Activated naive CD4-positive, alpha-beta T cell treated with anti-CD3 and anti-CD28 coated beads, Interleukin-2, amount 10 ng/mL, durations not matched to agents 7 days and 5 days (primary cell): ENCODE measurements at places on chromosomes 3 and 15.
A peak's percentile ranks its signal among the peaks of the same experiment; 100 is the strongest.

- DNase-seq, result no peak
Observed at GRCh38 chr15:60554494-60554893, 75.6 kb upstream of the ICE2 start.

DNA sequence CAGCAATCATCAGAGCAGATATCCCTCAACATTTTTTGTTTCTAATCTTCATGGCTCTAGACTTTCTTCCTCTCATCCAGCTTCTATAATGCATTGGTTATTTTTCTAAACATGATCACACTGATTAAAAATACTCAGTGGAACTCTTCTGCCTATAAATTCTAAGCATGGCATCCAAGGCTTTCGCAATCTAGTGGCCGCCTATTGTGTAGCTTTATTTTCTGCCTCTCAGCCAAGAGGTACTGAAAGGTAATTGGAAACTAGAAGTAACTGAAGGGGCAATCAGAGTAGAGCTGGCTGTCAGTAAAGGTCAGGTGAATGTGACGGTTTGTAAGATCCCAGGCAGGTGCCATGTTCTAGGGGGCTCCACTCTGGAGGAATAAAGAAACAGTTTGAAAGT, 33.4 kb downstream of the OXSM start:
- no peak for DNase-seq

DNA sequence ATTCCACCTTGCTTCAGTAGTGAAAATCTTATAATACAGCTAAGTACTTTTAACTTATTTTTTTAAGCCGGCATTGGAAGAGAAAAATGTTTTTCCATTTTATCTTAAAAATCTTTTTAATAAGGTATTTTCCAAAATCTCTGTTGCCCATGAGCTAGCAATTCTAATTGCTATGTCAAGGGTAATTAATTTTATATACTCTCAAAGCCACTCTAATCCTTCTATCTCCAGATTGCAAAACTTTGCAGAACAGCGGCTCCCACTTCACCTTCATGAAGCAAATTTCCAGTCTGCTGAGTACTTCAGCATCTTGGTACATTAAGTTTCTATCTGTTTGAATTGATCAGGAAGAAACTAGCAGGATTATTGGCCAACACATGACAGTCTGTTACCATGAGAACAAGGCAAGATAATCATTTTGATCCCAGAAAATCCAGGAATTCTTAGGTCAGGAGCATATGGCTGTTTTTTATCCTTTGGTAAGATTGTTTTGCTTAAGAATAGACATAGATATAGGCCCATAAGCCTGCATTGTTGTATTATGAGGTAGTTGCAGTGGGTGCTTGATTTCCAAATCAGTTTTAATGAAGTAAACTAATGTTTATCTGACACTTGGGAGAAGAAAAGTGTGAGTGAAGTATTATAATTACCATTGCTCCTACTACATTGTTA, 6.0 kb downstream of the TIPARP start:
- no peak for DNase-seq

DNA sequence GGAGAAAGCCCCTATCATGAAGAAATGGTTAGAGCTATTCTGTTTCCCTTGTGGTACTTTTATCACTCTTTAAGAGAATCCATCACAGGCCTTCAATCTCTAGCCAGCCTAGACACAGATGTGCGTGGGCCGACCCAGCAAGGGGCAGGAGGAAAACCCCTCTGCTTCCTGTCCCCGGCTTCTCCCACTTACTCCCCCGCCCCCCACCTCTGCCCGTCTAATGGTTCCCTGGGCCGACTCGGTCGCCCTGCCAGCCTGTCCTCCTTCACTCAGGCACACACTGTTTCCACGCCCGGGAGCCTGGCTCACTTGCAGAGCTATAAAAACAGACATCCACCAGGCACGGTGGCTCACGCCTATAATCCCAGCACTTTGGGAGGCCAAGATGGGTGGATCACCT, 58.3 kb upstream of the TFRC start:
- no peak for DNase-seq

- DNase-seq, result peak; percentile 46
Observed at GRCh38 chr3:108489776-108490175, 20.6 kb downstream of the MYH15 start.

- DNase-seq, result no peak
Observed at GRCh38 chr15:24940236-24940635, 14.6 kb upstream of the SNRPN start.

GRCh38 chr15:68389936-68390817, 41.8 kb downstream of the ITGA11 start:
- peak; percentile 41 for DNase-seq

DNA sequence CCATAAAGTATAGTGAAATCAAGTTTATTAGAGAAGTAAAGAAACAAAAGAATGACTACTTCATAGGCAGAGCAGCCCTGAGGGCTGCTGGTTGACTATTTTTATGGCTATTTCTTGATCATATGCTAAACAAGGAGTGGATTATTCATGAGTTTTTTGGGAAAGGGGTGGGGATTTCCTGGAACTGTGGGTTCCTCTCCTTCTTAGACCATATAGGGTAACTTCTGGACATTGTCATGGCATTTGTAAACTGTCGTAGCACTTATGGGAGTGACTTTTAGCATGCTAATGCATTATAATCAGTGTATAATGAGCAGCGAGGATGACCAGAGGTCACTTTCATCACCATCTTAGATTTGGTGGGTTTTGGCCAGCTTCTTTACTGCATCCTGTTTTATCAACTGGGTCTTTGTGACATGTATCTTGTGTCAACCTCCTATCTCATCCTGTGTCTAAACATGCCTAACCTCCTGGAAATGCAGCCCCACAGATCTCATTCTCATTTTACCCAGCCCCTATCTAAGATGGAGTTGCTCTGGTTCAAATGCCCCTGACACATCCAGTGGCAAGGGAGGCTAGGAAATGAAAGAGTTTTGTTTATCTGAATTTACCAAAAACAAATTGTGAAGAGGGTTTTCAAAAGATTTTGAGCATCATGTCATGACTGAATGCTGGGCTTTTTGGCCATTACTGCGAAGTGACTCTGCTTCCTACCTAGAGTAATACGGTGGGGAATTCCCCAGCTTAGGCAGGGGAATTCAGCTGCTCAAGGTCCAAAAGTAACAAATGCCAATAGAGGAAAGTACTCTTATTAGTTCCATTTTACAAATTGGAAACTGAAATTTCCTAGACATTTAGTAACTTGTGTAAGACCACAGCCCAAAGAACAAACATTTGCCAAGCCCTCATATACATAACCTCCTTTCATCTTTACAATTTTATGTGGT, 6.2 kb upstream of the SPSB4 start:
- DNase-seq, result no peak

DNA sequence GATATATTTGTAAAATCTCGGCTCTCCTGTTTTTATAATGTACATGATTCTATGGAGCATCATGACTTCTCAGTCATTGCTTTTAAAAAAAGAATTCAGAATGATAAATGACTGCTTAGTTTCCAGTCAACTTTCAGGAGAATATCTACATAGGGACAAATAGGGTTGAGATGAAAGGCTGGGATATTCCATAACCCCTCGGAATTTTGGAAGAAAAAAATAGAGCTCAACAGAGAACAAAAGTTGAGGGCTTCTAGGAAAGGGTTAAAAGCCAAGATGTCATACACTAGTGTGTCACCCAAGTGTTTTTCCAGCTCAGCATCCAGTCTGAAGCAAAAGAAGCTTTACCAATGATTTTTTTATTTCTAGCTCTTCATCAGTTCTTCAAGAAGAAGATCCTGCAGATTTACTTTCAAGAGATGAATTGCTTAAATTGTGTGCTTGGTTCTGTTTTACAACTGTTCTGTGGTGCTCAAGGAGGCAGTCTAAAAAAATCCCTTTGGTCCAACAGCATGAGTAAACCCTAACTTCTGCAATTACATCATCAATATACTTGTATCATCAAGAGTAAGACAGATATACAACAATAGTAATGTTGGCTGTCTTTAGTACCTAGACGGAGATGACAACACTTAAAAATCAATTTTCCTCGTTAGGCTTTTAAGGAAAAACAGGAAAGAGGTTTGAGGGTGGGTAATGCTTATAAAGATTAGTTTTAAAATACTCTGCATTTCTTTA, 979 bp downstream of the UNC13C start:
- DNase-seq, result no peak

DNA sequence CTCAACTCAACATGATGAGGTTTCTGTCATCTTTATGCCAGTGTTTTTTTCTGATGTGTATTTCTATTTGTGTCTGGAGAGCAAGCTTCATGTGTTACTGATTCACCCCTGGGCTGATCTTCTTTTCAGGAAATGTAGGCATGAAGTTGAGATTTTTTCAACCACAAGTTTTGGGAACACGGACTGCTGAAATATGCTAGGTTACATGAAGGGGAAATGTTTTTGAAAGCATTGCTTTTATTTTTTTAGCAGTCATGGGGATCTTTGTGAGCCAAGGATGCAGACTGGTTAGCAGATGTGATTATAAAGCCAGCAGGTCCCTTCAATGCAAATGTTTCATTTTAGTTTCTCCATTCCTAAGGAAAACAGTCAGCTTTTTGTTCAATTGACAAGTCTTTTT, 219.3 kb upstream of the COL8A1 start:
- no peak for DNase-seq

- DNase-seq, result no peak
Observed at GRCh38 chr3:185793381-185793780, 31.5 kb downstream of the IGF2BP2 start.

DNA sequence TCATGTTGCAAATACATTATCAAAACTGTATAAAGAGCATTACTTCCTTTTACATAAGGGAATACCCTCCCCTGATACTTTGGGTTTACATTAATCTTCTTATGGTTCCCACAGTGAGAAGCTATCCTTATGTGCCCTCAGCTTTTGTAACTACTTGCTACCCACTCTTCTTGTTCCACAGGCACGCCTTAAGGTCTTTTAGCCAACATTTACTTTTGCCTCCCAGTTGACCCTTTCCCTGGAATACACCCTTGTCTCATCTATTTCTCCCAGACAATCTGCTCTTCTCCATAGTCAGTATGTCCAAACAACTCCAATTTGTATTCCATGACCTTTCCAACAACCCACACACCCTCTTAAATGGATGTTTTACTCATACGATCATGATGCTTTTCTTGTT, 116.8 kb upstream of the COL8A1 start:
- no peak for DNase-seq

GRCh38 chr3:180825964-180826363, 86.5 kb upstream of the FXR1 start:
- no peak for DNase-seq

DNA sequence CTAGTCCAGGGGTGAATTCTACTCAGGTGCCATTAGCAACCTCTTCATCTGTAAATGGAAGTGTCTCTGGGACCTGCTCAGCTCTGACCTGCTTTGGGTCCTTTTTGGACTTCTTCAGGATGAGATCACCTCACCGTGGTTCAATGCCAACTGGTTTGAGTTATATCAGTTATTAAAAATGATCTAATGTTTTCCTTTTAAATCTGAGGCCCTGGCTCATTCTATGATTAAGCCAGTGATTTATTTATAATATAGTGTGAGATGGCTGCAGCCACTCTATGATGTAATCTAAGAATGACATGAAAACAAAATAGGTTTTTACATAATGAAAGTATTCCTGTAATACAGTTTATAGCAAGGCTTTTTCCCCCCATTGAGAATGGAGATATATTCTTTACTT, 79.4 kb downstream of the LPP start:
- no peak for DNase-seq

DNA sequence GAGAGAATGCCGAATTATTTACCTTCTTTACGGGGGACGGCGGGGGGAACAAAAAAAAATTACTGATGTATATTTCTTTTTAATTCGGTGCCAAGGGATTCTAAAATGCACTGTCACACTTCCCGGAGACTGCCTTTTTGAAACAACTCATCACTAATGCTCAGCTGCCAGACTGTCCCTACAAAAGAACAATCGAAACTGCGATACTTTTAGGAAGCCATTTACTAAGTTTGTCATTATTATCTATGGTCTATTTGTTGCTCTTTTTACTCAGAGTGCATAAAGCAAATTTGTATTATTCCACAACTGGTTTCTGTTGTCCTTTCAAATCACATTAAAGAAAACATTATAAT, 60.8 kb downstream of the TM4SF4 start:
- DNase-seq, result no peak

DNA sequence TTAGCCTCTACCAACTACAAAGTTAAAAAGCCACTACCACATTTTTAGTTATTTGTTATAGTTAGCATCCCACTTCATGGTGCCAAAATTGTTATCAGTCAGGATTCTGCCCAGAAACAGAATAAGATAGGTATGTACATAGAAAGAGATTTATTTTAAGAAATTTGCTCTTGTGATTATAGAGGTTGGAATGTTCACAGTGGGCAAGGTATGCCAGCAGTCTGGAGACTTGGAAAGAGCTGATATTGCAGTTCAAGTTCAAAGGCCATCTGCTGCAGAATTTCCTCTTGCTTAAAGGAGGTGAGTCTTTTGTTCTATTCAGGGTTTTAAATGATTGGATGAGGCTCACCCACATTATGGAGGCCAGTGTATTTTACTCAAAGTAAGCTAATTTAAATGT, 143.8 kb upstream of the POU1F1 start:
- no peak for DNase-seq

DNA sequence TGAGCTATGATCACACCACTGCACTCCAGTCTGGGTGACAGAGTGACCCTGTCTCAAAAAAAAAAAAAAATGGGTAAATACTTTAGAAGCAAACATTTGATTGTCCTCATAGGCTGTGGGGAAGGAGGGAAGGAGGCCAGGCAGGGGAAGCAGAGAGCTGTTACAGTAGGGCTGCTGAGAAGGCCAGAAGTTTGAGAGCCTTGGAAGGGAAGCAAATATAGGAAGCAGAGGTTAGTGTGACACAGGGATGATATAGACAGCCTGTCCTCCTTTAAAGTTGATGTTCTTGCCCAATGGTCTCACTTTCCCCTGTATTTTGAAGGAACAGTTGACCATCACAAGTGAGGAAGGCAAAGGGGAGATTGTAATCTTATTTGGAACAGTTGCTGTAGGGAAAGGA, 5.3 kb upstream of the ALPK3 start:
- no peak for DNase-seq

- no peak for DNase-seq
Observed at GRCh38 chr15:100765467-100766241, 114.0 kb upstream of the ALDH1A3 start.

DNA sequence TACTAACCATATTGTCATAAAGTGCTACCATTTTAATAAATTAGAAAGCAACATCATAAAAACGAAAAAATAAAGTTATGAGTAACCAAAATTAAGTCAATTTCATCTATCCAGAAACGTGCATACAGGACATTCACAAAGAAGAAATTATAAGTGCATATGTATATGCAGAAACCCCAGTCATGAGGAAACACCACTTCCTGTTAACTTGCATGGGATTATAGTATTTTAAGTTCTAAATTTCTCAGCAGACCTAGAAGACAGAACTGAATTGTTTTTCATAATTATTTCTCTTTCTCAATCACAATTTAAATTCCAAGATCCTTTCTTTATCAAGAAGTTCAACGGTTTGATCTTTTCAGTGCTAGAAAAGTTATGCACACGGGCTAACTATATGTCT, 1.4 kb upstream of the KBTBD8 start:
- no peak for DNase-seq

- no peak for DNase-seq
Observed at GRCh38 chr15:69762373-69763148, 309.9 kb downstream of the RPLP1 start.
